NCI-H1694 treated with DMSO at 0.1 percent for 48 hours (cell line): ENCODE measurements at places on chromosomes 3 and 15.

- DNase-seq, result no peak
Observed at GRCh38 chr3:159902546-159903314, 85.9 kb upstream of the IL12A start.

- DNase-seq, result no peak
Observed at GRCh38 chr3:48129921-48130320, 58.3 kb downstream of the CDC25A start.

GRCh38 chr15:59360305-59360704 lies 12.4 kb downstream of the MYO1E start:
- DNase-seq, result no peak

- no peak for DNase-seq
Observed at GRCh38 chr3:196177967-196178366, 33.2 kb downstream of the ZDHHC19 start.

GRCh38 chr3:195790901-195791300 lies 20.8 kb downstream of the MUC4 start:
- DNase-seq, result no peak

GRCh38 chr3:30632065-30632464 lies 25.7 kb downstream of the TGFBR2 start:
- DNase-seq, result no peak
